ENCODE measurements at places on chromosomes 2 and 18. TPM values are rescaled to one million over a fixed set of nuclear protein-coding genes. Genes with fewer than 3 reads are reported as not detected.

- H3K4me3 ChIP-seq, result no peak overlapping the region
- H3K36me3 ChIP-seq, result no peaks in the 10 kb centered on the region
- H3K27me3 ChIP-seq, result no peaks in the 10 kb centered on the region
- H3K27ac ChIP-seq, result no peak overlapping the region
Measured at GRCh38 chr2:97348265-97348664, 235.3 kb downstream of the ANKRD36 start.

- no peak overlapping the region for H3K27ac ChIP-seq
- H3K4me1 ChIP-seq, result no peaks in the 10 kb centered on the region
- no peaks in the 10 kb centered on the region for H3K27me3 ChIP-seq
- no peaks in the 10 kb centered on the region for H3K36me3 ChIP-seq
- no peak for DNase-seq
- no peak overlapping the region for H3K4me3 ChIP-seq
Measured at GRCh38 chr18:25985707-25986394, 104.6 kb downstream of the SS18 start.

DNA sequence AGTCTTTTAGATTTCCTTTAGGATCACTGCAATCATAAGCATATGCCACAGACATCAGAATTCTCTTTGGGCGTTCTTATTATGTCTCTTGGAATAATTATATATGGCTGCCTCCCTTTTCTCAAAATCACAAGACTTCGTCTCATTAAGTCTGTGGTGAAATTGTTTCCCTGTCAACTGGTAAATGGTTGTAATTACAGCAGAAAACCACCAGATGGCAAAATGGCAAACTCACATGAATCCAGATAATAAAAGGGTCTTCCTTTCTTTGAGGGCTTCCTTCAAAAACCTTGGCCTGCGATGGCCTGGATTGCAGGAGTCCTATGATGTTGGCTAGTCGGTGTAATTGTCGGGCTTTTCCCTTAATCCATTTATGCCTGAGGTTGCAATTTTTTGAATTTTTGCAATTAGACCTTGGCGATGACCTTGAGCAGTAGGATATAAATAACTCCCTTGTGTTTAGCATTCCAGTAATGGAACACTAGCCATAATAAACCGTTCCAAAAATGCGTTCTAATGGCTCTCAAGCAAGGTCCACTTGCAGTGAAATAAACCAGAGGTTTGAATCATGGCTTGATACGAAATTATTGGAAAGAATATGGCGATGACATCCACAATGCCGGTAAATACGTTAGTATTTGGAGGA is 656.4 kb downstream of the MBD2 start:
- H3K27ac ChIP-seq, result no peak overlapping the region
- H3K4me3 ChIP-seq, result no peak overlapping the region
- no peak for DNase-seq

GRCh38 chr2:107727318-107727717 is 99.4 kb upstream of the RGPD4 start:
- DNase-seq, result no peak
- H3K4me3 ChIP-seq, result no peak overlapping the region
- no peak overlapping the region for H3K27ac ChIP-seq
- H3K27me3 ChIP-seq, result no peaks in the 10 kb centered on the region

- no peaks in the 10 kb centered on the region for H3K4me1 ChIP-seq
- DNase-seq, result no peak
- no peak overlapping the region for H3K4me3 ChIP-seq
Measured at GRCh38 chr2:163659224-163659623, 76.6 kb downstream of the FIGN start.

Gene C18orf54
- 3.1 TPM for total RNA-seq

Gene LOXHD1
- total RNA-seq, result 0.62 TPM

Gene GALNT3
- 0.29 TPM for total RNA-seq

- no peaks in the 10 kb centered on the region for H3K27me3 ChIP-seq
- H3K36me3 ChIP-seq, result no peaks in the 10 kb centered on the region
- DNase-seq, result no peak
- no peak overlapping the region for H3K27ac ChIP-seq
Measured at GRCh38 chr2:151437630-151438029, 27.9 kb downstream of the RIF1 start.

GRCh38 chr2:179024445-179024844 is 25.5 kb downstream of the CCDC141 start:
- no peak overlapping the region for H3K27ac ChIP-seq
- no peak for DNase-seq
- H3K4me1 ChIP-seq, result no peaks in the 10 kb centered on the region
- no peak overlapping the region for H3K4me3 ChIP-seq
- H3K36me3 ChIP-seq, result no peaks in the 10 kb centered on the region

DNA sequence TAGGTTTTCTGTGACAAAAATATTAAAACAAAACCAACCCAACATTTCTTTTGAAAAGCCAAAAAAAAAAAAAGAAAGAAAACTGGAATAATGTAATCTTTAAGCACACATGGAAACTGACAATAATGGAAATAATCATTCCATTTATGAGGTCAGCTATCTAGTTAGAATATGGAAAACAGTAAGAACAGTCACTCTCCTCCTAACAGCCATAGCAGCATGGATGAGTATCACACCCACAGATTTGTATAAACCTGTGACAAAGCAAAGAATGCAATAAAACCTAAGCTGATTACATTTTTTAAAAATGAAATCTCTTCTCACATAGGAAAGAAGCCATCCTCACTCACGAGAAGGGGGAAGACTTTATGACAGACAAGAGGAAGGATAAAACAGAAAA is 437.8 kb downstream of the NYAP2 start:
- no peak overlapping the region for H3K27ac ChIP-seq
- H3K4me1 ChIP-seq, result peaks cover 8% of the 10 kb centered on the region
- H3K36me3 ChIP-seq, result no peaks in the 10 kb centered on the region
- no peak for DNase-seq

GRCh38 chr2:162656516-162656915 is 182.1 kb downstream of the KCNH7 start:
- H3K4me3 ChIP-seq, result no peak overlapping the region
- no peaks in the 10 kb centered on the region for H3K4me1 ChIP-seq
- no peak for DNase-seq

Gene COL6A3
- total RNA-seq, result 642 TPM

GRCh38 chr2:97663626-97663961 is 250 bp downstream of the ACTR1B start:
- H3K4me1 ChIP-seq, result no peaks in the 10 kb centered on the region
- H3K27me3 ChIP-seq, result no peaks in the 10 kb centered on the region

Gene CFC1
- total RNA-seq, result not detected

GRCh38 chr2:3257166-3257565 is 120.5 kb downstream of the EIPR1 start:
- H3K27ac ChIP-seq, result no peak overlapping the region
- H3K36me3 ChIP-seq, result no peaks in the 10 kb centered on the region
- DNase-seq, result no peak
- H3K27me3 ChIP-seq, result no peaks in the 10 kb centered on the region
- H3K4me1 ChIP-seq, result no peaks in the 10 kb centered on the region

Gene ALS2
- 26.7 TPM for total RNA-seq

Gene CHST9
- total RNA-seq, result not detected

DNA sequence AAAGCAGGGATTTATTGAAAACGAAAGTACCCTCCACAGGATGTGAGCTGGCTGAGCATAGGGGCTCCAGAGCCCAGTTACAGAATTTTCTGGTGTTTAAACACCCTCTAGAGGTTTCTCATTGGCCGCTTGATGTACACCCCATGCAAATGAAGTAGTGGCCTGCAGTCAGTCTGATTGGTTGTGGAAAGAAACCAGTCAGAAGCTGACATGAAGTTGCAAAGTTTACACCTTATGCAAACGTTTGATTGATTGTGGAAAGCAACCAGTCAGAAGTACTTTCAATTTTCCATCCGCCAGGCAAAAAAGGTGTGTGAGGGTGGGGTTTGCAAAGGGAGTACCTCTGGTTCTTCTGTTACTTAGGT is 62.3 kb downstream of the VWA3B start:
- DNase-seq, result no peak
- H3K4me3 ChIP-seq, result no peak overlapping the region
- H3K4me1 ChIP-seq, result no peaks in the 10 kb centered on the region
- H3K27ac ChIP-seq, result no peak overlapping the region
- no peaks in the 10 kb centered on the region for H3K27me3 ChIP-seq
- no peaks in the 10 kb centered on the region for H3K36me3 ChIP-seq

GRCh38 chr2:41836948-41837347 is 210.9 kb upstream of the PKDCC start:
- no peak overlapping the region for H3K4me3 ChIP-seq
- no peak overlapping the region for H3K27ac ChIP-seq
- no peaks in the 10 kb centered on the region for H3K4me1 ChIP-seq
- no peak for DNase-seq
- H3K36me3 ChIP-seq, result no peaks in the 10 kb centered on the region
- no peaks in the 10 kb centered on the region for H3K27me3 ChIP-seq

- no peak for DNase-seq
- no peaks in the 10 kb centered on the region for H3K36me3 ChIP-seq
- H3K4me3 ChIP-seq, result no peak overlapping the region
- H3K27me3 ChIP-seq, result no peaks in the 10 kb centered on the region
- H3K27ac ChIP-seq, result no peak overlapping the region
Measured at GRCh38 chr2:208359632-208359986, 47.0 kb upstream of the PTH2R start.

Gene PPP4R1
- total RNA-seq, result 103 TPM

GRCh38 chr2:70668432-70668831 is 99.6 kb downstream of the ADD2 start:
- DNase-seq, result no peak
- H3K27me3 ChIP-seq, result no peaks in the 10 kb centered on the region
- H3K4me1 ChIP-seq, result no peaks in the 10 kb centered on the region

DNA sequence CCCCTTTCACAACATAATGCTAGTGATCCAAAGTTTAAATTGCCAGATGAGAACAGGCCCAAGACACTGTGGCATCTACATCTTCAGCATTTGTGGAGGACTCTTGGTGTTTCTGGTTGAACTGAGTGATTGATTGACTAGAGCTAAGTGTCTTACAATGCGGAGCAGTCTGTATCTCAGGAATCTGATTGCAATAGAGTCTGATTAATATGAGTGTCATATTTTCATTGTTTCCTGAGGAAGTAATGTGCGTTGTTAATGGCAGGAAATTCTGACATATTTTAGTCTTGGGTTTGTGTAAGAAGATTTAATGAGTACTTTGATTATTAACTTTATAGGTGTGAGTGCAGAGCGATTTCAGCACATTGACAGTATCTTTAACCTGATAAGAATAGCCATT is 82.0 kb upstream of the PROKR1 start:
- H3K36me3 ChIP-seq, result no peaks in the 10 kb centered on the region
- no peak for DNase-seq
- no peaks in the 10 kb centered on the region for H3K4me1 ChIP-seq
- no peak overlapping the region for H3K27ac ChIP-seq

DNA sequence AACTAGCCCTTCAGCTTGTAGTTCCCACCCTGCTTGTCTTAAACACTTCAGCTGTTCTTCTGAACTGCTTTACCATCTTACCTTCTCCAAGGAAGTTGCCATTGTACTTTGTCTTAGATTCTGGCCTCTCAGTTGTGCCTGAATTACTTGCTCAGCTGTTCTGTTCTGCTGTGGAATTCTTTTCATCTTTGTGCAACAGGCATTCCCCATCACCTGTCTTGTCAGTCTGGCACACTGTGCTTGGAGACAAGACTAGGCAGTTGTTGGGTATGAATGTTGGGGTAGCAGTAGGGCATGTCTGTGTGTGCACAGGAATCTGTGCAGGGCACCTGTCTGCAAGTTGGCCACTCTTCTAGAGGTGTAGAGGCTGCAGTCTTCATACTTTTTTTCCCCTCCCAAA is 38.7 kb downstream of the PHLPP1 start:
- no peak overlapping the region for H3K27ac ChIP-seq
- no peak for DNase-seq
- no peaks in the 10 kb centered on the region for H3K4me1 ChIP-seq
- H3K36me3 ChIP-seq, result no peaks in the 10 kb centered on the region
- no peaks in the 10 kb centered on the region for H3K27me3 ChIP-seq
